Activated T-helper 1 cell treated with anti-CD3 and anti-CD28 coated beads, Interleukin-12 subunit alpha, Interleukin-12 subunit beta, Interleukin-2, Interleukin-4 antibody, amounts not matched to agents 30 ng/mL and 10 ng/mL and 1 ng/mL, durations not matched to agents 14 hours and 24 hours and 36 hours (primary cell): ENCODE measurements at places on chromosomes 2 and 18. TPM values are rescaled to one million over a fixed set of nuclear protein-coding genes. Genes with fewer than 3 reads are reported as not detected.

The ABCB11 gene
- 0.02 TPM in 1 of 2 replicates, not detected in the other for total RNA-seq

The NAT8 gene
- total RNA-seq: not detected in 2 replicates

The TRAPPC8 gene
- total RNA-seq: 36.7 and 41.6 TPM in 2 replicates

The ICA1L gene
- 5.4 and 5.5 TPM in 2 replicates for total RNA-seq

DNA sequence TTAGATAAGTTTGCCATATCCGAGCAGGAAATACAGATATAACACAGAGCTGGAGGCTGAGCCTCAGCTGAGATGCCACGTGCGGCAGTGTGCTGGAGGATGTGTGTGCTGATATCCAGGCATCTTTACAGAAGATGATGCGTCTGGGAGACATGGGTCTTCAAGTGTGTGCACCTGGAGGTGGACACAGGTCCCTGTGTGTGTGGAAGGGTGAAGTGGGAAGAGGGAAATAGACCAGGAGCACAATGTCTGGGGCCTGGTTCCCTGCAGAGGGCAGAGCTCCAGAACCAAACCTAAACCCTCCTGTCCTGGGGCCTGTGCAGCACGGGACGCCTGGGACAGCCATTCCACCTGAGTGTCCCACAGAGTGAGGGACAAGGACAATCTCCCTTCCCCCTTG lies 180.3 kb upstream of the RAB12 start:
- H3K4me3 ChIP-seq: no peak overlapping the region
- no peaks in the 10 kb centered on the region for H3K4me1 ChIP-seq
- H3K36me3 ChIP-seq: no peaks in the 10 kb centered on the region
- no peak overlapping the region for H3K27ac ChIP-seq

DNA sequence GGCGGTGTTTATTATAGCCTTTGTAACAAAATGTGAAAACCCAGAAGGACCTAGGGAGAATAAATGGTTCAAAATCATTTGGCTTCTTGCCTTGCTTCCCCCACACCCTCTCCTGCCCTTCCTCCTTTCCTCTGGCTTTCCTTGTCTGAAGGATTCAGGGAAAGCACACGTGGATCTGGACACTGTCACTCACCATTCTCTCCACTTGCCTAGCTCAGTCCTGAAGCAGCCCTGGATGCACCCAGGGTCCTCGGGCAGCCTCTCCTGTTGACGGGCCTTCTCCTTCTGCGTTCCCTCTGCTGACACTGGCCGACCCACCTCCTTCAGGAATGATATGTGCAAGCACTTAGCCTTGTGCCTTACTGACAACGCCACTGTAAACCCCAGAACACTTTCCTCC lies 68.4 kb downstream of the FAM210A start:
- H3K4me3 ChIP-seq: no peak overlapping the region
- no peaks in the 10 kb centered on the region for H3K4me1 ChIP-seq
- no peaks in the 10 kb centered on the region for H3K27me3 ChIP-seq
- DNase-seq: no peak

DNA sequence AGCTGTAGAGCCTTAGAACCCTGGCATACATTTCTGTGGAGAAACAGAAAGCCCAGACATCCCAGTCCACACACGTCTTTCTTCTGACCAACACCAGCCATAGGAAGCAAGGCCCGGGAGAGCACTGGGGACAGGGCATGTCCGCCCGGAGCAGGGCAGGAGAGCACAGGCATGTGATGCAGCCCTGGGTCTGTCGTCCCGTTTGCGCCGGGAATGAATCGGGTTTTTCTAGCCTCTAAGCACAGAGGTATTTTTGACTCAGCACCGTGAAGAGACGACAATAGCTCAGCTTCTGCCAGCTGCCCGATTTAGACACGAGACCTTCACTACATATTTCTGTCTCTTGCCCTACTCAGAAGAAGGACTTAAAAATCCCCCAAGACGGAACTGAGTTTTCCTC lies 7.3 kb upstream of the AMMECR1L start:
- H3K4me1 ChIP-seq: peaks cover under 1% of the 10 kb centered on the region
- no peaks in the 10 kb centered on the region for H3K36me3 ChIP-seq
- DNase-seq: no peak
- peaks cover 3% of the 10 kb centered on the region for H3K27me3 ChIP-seq

DNA sequence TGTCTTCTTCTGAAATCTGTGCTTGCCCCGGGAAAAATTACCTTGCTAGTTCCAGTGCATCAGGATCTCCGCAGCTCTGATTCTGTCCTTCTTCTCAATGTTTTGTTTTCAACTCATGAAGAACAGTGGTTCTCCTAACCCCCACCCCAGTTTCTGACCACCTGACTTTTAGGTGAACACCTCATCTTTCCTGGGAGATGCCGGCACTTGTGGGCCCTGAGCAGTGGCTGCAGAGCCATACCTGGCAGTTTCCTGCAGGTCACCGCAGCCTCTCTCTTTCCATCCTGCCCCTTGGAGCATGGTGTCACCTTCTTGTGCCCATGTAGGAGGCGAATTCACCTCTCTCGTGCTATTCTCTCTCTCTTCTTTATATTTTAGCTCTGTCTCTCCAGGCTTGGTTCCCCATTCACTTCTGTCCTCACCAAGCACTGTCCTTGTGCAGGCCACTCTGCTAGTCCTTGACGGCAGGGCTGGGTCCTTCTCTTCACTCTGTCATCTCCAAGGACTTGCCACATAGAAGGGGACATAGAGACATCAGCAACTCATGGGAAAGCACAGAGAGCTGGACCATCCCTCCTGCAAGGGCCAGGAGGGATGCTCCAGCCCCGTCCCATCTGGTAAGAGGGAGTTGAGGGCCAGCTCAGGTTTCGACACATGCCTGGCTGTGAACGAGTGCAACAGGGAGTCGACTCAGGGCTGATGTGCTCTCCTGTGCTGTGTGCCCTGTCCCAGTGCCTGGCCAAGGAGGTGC lies 59.1 kb downstream of the DDX1 start:
- H3K4me3 ChIP-seq: no peak overlapping the region
- no peak for DNase-seq
- no peak overlapping the region for H3K27ac ChIP-seq
- no peaks in the 10 kb centered on the region for H3K4me1 ChIP-seq
- peaks cover 2% of the 10 kb centered on the region for H3K27me3 ChIP-seq

- no peak overlapping the region for H3K27ac ChIP-seq
- DNase-seq: no peak
- H3K4me1 ChIP-seq: no peaks in the 10 kb centered on the region
- H3K27me3 ChIP-seq: no peaks in the 10 kb centered on the region
- H3K4me3 ChIP-seq: no peak overlapping the region
- H3K36me3 ChIP-seq: no peaks in the 10 kb centered on the region
Observed at GRCh38 chr2:55903727-55904126, 19.9 kb downstream of the EFEMP1 start.

DNA sequence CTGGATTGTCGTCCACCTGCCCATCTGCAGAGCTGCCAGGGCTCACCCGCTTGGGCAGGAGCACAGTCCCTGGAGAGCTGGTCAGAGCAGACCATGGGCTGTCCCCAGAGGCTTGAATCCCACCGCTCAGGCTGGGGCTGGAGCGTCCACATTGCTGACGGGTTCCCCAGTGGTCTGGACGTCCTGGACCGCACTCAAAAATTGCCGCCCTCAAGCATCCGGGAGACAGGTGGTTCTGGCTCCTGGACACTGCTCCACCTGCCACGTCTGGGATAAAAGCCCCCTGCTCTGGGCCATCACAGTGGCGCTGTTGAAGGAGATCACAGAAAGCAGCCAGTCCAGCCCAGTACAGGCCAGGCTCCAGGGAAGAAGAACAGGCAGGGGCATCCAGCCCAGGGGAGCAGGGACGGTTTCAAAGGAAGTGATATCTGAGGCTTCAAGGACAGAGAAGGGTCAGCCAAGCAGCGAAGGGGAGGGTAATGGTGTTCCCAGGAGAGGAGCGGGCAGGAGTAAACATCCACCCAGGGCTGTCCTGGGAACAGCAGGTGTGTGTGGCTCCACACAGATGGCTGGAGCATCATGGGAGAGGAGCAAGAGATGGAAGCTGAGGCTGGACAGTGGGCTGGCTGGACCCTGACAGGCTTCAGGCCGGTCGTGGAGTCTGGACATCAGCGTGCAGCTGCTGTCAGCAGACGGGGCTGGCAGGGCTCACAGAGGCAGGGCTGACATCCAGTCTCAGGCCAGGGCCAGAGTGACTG lies 21.9 kb upstream of the ID2 start:
- no peaks in the 10 kb centered on the region for H3K36me3 ChIP-seq
- peaks cover 18% of the 10 kb centered on the region for H3K27me3 ChIP-seq
- H3K4me3 ChIP-seq: no peak overlapping the region
- H3K4me1 ChIP-seq: peaks cover 24% of the 10 kb centered on the region

DNA sequence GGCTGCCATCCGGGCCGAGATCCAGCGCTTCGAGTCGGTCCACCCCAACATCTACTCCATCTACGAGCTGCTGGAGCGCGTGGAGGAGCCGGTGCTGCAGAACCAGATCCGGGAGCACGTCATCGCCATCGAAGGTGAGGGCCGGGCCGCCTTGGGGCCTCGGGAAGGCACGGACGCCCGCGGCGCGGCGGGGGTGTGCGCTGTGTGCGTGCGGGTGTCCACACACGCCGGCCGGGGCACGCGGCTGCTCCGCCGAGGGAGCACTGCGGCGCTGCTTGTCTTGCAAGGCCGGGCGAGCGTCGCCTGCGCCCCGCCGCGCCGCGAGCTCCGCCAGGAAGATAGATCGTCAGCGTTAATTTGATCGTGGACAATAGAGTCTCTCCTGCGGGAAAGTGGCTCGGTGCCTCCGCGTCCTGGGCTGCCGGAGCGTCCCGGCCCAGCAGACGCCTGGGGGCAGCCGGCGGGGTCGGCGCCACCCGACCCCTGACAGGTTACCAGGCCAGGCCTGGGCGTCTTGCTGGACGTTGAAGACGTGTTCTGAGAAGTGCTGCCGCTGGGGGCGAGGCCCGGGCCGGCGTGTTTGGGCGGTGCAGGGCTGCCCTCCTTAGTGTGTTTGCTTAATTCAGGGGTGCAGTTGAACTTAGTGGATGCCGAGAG lies 1.0 kb downstream of the AGAP1 start:
- H3K36me3 ChIP-seq: peaks cover 1% of the 10 kb centered on the region
- H3K27ac ChIP-seq: no peak overlapping the region
- H3K27me3 ChIP-seq: peaks cover 50% of the 10 kb centered on the region

GRCh38 chr2:147826278-147827087 lies 18.3 kb upstream of the ACVR2A start:
- no peak overlapping the region for H3K4me3 ChIP-seq
- DNase-seq: no peak
- H3K27ac ChIP-seq: no peak overlapping the region
- no peaks in the 10 kb centered on the region for H3K4me1 ChIP-seq

GRCh38 chr2:106991866-106992265 lies 105.9 kb upstream of the ST6GAL2 start:
- peaks cover 3% of the 10 kb centered on the region for H3K27me3 ChIP-seq
- no peaks in the 10 kb centered on the region for H3K4me1 ChIP-seq
- no peak overlapping the region for H3K4me3 ChIP-seq
- H3K36me3 ChIP-seq: no peaks in the 10 kb centered on the region

- no peak overlapping the region for H3K27ac ChIP-seq
- peaks cover 3% of the 10 kb centered on the region for H3K27me3 ChIP-seq
- no peak for DNase-seq
- H3K36me3 ChIP-seq: no peaks in the 10 kb centered on the region
Observed at GRCh38 chr2:225236769-225237323, 162.7 kb upstream of the NYAP2 start.

- no peaks in the 10 kb centered on the region for H3K36me3 ChIP-seq
- no peaks in the 10 kb centered on the region for H3K27me3 ChIP-seq
- no peaks in the 10 kb centered on the region for H3K4me1 ChIP-seq
- H3K27ac ChIP-seq: no peak overlapping the region
Observed at GRCh38 chr2:212147921-212148513, 390.6 kb downstream of the ERBB4 start.
